ENCODE measurements at places on chromosomes 2 and 18.

DNA sequence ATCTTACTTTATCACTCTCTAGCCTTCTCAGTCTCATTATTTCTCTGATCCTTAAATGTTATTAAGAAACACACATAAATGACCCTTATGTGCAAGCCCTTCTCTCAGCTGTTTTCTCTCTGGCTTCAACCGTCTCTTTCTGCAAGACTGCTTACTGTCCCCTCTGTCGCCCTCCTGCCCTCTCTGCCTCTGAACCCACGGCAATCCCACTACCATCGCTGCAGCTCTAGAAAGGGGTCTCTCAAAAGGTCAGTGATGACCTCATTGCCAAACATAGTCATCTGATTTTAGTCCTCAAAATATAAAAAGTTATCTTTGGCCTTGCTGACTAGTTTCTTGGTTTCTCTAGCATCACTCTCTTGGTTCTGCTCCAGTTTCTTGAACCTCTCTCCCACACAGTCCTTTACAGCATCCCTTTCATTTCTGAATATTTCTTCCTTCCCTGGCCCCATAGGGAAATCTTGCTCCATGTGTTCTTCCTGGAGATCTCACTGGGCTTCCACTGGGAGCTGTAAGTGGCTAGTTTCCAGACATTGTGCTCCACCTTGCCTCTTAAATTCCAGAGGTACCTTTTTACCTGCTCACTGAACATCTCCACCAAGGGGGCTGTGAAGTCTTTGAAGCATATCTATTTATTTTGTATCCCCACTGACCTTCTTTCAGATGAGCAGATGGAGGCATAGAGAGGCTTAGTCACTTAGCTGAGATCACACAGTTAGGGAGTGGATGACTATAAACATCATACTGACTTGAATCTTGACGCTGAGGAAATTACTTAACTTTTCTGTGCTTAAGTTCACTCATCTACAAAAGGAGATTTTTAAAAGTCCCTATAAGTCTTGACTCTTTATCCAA is 96.2 kb downstream of the PDE1A start:
- peaks cover 6% of the 10 kb centered on the region for H3K4me1 ChIP-seq
- peaks cover 37% of the 10 kb centered on the region for H3K36me3 ChIP-seq
- no peak overlapping the region for H3K4me3 ChIP-seq
- no peak for DNase-seq

- no peak overlapping the region for H3K27ac ChIP-seq
- no peaks in the 10 kb centered on the region for H3K27me3 ChIP-seq
- H3K4me3 ChIP-seq: no peak overlapping the region
- H3K4me1 ChIP-seq: no peaks in the 10 kb centered on the region
These were observed 88.9 kb downstream of the POLE4 start for GRCh38 chr2:75047189-75047991.

- H3K27ac ChIP-seq: no peak overlapping the region
- H3K36me3 ChIP-seq: no peaks in the 10 kb centered on the region
- no peaks in the 10 kb centered on the region for H3K27me3 ChIP-seq
- H3K4me1 ChIP-seq: peaks cover 20% of the 10 kb centered on the region
These were observed 157.1 kb downstream of the BCL2 start for GRCh38 chr18:63162271-63163014.

GRCh38 chr2:97749581-97749980 is 36.2 kb downstream of the ZAP70 start:
- H3K27ac ChIP-seq: peak overlapping the region; percentile 32
- peaks cover 5% of the 10 kb centered on the region for H3K36me3 ChIP-seq
- DNase-seq: no peak
- H3K27me3 ChIP-seq: no peaks in the 10 kb centered on the region

GRCh38 chr2:180660207-180660606 is 320.2 kb upstream of the UBE2E3 start:
- no peak overlapping the region for H3K27ac ChIP-seq
- no peaks in the 10 kb centered on the region for H3K36me3 ChIP-seq
- no peak overlapping the region for H3K4me3 ChIP-seq
- no peak for DNase-seq
- peaks cover 8% of the 10 kb centered on the region for H3K4me1 ChIP-seq

DNA sequence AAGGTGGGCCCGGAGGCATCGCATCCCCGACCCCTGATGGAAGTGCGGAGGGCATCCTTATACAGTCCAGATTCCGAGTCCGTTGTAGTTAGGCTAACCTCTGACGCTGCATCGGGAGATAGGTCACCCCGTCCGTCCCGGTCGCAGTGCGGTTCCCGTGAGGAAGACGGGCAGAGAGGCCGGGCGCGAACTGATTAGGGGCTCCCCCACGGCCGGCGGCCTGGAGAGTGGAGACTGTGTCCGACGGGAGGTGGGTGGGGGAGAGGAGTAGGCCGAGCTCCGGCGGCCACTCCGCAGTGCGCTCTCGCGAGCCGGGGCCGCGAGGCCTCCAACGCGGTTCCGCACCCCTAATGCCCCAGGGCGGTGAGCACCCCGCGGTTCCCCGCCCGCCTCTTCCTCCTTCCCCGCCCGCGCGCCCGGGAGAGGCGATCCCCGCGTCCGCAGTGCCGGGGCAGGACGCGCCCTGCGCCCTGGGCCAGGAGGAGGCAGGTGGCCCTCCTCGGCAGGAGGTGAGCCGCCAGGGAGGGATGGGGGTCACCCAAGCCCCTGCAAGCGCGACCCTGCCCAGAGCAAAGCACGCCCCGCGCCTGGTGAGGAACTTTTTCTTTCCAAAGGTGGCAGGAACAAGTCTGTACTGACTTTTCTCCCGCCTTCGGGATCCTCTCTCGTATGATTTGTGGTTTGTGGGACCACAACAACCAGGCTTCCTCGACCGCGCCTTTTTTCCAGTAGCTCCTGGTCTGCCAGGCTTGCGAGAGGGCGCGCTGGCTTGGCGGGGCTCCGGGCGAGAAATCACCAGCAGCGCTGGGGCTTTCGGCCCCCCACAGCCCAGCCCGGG is 1.4 kb upstream of the SP5 start:
- no peak overlapping the region for H3K27ac ChIP-seq
- DNase-seq: no peak
- peaks cover 2% of the 10 kb centered on the region for H3K36me3 ChIP-seq

GRCh38 chr2:74334931-74335333 is 8.3 kb downstream of the SLC4A5 start:
- H3K4me1 ChIP-seq: no peaks in the 10 kb centered on the region
- peak; percentile 82 for DNase-seq
- peaks cover 3% of the 10 kb centered on the region for H3K27me3 ChIP-seq
- H3K4me3 ChIP-seq: no peak overlapping the region
- no peak overlapping the region for H3K27ac ChIP-seq

DNA sequence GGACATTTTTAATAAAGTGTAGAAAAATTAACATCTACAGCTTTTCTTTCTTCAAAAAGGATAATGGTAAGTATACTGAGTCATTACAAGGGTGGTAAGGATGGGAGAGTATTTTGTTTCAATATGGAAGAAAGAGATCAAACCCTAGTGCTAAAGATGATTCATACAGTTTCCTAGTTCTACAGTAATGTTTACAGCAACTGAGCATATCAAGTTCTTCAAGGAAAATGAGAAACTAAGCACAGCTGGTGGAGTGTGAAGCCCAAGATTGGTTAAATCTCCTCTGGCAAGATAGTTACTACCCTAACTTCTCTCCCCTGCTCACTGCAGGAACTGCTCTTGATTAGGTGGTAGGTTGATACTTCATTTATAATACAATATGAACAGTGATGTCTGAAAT is 467.5 kb downstream of the XIRP2 start:
- DNase-seq: no peak
- H3K36me3 ChIP-seq: peaks cover 2% of the 10 kb centered on the region
- no peak overlapping the region for H3K27ac ChIP-seq
- no peaks in the 10 kb centered on the region for H3K27me3 ChIP-seq
- no peaks in the 10 kb centered on the region for H3K4me1 ChIP-seq

GRCh38 chr2:99998651-99999320 is 143.6 kb downstream of the AFF3 start:
- H3K36me3 ChIP-seq: no peaks in the 10 kb centered on the region
- H3K27me3 ChIP-seq: peaks cover 23% of the 10 kb centered on the region
- no peaks in the 10 kb centered on the region for H3K4me1 ChIP-seq
- no peak overlapping the region for H3K27ac ChIP-seq
- no peak overlapping the region for H3K4me3 ChIP-seq

DNA sequence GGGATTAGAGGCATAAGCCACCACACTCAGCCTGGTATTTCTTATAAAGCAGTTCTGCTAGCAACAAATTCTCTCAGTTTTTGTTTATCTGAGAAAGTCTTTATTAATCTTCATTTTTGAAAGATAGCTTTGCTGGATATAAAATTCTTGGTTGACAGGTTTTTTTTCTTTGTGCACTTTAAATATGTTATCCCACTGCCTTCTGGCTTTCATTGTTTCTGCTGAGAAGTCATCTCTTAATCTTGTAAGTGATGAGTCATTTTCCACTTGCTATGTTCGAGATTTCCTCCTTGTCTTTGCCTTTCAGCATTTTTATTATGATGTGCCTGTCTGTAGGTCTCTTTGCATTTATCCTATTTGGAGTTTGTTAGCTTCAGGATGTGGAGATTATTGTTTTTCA is 5.9 kb upstream of the ELAC1 start:
- H3K27ac ChIP-seq: no peak overlapping the region
- peaks cover 21% of the 10 kb centered on the region for H3K36me3 ChIP-seq
- H3K27me3 ChIP-seq: no peaks in the 10 kb centered on the region
- H3K4me3 ChIP-seq: no peak overlapping the region
- peaks cover 4% of the 10 kb centered on the region for H3K4me1 ChIP-seq
- DNase-seq: no peak

- no peaks in the 10 kb centered on the region for H3K36me3 ChIP-seq
- H3K27ac ChIP-seq: no peak overlapping the region
- no peaks in the 10 kb centered on the region for H3K4me1 ChIP-seq
- no peak overlapping the region for H3K4me3 ChIP-seq
These were observed 804.9 kb upstream of the NXPH2 start for GRCh38 chr2:139585101-139585500.

DNA sequence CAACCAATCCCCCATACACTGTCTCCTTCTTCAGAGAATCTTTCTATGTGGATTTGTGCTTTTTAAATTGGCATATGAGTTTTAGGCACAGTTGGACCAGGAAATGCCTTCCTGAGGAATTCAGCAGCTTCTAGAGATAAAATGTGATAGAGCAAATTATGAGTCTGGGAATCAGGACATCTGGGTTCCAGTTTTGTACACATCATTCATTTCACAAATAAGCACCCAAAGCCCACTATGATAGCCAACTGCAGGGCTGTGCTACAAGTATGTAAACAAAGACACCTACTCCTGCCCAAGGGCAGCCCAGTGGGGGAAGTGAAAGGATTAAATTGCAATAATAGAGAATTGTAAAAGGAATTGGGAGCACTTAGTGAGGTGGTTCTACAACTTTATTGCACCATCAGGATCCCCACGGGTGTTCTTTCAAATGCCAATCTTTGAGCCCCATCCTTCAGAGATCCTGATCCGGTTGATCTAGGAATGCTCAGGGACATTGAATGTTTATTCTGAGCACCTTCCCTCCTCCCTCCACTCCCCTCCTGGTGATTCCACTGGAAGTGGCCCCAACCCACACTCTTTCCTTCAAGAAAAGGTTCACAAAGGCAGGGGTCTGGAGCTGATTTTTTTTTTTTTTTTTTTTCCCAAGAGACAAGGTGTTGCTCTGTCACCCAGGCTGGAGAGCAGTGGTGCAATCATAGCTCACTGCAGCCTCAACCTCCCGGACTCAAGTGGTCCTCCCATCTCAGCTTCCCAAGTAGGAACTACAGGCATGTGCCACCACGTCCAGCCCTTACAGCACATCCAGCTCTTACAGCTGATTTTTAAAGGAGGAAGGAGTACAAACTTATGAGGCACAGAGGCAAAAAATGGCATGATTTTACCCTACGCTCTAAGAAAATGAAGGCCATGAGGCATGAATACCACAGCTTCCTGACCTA is 11.1 kb upstream of the KCMF1 start:
- no peak overlapping the region for H3K4me3 ChIP-seq
- no peak overlapping the region for H3K27ac ChIP-seq
- H3K27me3 ChIP-seq: no peaks in the 10 kb centered on the region
- H3K4me1 ChIP-seq: peaks cover 35% of the 10 kb centered on the region
- peaks cover 14% of the 10 kb centered on the region for H3K36me3 ChIP-seq

GRCh38 chr2:60466161-60466702 is 87.2 kb downstream of the BCL11A start:
- H3K36me3 ChIP-seq: peaks cover 2% of the 10 kb centered on the region
- no peak overlapping the region for H3K27ac ChIP-seq

DNA sequence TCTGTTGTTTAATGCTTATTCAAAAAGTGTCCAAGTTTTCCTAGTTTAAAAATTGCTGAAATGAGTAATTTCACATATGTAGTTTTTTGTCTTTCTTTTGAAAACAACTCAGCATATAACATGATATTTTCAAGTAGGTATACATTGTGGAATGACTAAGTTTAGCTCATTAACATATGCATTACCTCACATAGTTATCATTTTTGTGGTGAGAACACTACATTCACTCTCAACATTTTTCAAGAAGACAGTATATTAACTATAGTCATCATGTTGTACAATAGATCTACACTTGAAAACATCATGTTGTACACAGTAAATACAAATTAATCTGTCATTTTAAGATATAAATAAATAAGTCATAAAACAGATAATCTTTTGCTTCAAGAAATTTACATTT is 340.0 kb downstream of the CCDC85A start:
- H3K4me1 ChIP-seq: no peaks in the 10 kb centered on the region
- DNase-seq: no peak
- no peak overlapping the region for H3K4me3 ChIP-seq
- no peak overlapping the region for H3K27ac ChIP-seq
- H3K27me3 ChIP-seq: peaks cover 20% of the 10 kb centered on the region
- no peaks in the 10 kb centered on the region for H3K36me3 ChIP-seq

DNA sequence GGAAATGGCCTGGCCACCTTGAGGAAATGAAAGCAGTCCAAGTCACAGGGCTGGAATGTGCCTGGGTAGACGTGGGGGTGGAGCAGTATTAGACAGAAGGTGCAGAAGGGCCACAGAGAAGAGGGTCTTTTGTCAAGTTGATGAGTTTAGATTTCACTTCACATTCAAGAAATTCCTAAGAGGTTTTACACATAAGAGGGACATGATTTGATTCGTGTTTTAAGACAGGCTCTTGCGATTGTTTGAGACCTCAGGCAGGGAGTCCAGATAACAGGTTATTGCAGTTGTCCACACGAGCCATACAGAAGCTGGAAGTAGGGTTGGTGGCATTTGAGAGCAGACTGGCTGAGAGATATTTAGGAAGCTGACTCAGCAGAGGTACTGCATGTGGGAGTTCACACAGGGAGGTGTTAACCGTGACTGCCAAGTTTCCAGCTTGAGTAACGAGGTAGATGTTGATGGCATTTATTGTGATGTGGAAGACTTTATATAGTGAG is 64.6 kb downstream of the NEB start:
- DNase-seq: no peak
- no peak overlapping the region for H3K27ac ChIP-seq

All from neural crest cell (in vitro differentiated cells).